Heart left ventricle (tissue), 16 donors: ENCODE measurements at places on chromosomes 4 and X. TPM values are rescaled to one million over a fixed set of nuclear protein-coding genes. Genes with fewer than 3 reads are reported as not detected.

DNA sequence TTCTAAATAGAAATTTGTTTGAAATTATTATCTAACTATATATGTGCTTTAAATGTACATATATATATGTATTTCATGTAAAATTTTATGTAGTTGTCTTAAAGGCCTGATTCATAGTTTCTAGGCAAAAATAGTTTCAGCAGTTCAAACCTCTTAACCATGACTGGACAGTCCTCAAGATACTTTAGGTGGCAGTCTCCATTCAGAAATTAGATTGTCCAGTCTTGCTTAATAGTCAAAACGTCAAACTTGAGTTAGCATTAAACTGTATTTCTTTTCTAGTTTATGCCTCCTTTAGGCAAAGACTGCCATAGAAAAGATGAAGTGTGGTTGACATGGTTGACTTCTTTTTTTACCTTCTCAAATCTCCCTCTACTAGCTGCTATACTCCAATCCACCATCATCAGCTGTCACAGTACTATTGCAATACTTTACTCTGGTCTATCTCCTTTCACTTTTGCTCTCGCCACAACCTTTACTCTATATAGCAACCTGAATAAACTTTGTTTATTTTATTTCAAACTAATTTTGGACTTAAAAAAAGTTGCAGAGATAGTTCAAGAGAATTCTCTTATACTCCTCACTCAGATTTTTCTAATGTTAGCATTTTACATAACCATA lies 395.6 kb upstream of the DIPK2B start:
- no peak for DNase-seq

The TECRL gene
- 353 TPM for polyA plus RNA-seq

- no peak for DNase-seq
These were observed at the start of gene NR0B1 for GRCh38 chrX:30309139-30309571. Gene NR0B1, minus strand, starts transcription at chrX:30309390. Its CDS starts 27 bp downstream, at chrX:30309363.

The GYPE gene
- 0.27 TPM for polyA plus RNA-seq

- no peak for DNase-seq
These were observed 15.7 kb upstream of the N4BP2 start for GRCh38 chr4:40040908-40041307.

- DNase-seq: no peak
These were observed 947.8 kb downstream of the C4orf33 start for GRCh38 chr4:130043732-130044160.

- DNase-seq: peak; percentile 26
These were observed 115.7 kb upstream of the FAT1 start for GRCh38 chr4:186839122-186840037.

DNA sequence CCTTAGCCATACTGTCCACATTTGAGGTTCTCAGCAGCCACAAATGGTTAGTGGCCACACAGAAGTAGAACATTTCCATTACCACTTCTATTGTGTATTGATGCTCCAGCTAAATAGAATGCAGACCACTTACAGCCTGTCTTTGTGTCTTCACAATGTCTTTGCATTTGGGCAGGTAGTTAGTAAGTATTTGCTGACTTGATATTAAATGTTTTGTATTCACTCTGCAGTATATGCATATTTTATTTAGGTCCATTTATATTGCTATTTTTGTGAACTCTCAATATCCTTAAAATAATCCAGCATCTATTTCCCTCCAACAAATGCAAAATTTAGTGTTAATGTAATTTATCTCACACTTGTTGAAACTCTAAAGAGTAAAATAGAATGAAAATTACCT lies 26.6 kb downstream of the ANAPC4 start:
- DNase-seq: no peak

The HS3ST1 gene
- 0.30 TPM for polyA plus RNA-seq

DNA sequence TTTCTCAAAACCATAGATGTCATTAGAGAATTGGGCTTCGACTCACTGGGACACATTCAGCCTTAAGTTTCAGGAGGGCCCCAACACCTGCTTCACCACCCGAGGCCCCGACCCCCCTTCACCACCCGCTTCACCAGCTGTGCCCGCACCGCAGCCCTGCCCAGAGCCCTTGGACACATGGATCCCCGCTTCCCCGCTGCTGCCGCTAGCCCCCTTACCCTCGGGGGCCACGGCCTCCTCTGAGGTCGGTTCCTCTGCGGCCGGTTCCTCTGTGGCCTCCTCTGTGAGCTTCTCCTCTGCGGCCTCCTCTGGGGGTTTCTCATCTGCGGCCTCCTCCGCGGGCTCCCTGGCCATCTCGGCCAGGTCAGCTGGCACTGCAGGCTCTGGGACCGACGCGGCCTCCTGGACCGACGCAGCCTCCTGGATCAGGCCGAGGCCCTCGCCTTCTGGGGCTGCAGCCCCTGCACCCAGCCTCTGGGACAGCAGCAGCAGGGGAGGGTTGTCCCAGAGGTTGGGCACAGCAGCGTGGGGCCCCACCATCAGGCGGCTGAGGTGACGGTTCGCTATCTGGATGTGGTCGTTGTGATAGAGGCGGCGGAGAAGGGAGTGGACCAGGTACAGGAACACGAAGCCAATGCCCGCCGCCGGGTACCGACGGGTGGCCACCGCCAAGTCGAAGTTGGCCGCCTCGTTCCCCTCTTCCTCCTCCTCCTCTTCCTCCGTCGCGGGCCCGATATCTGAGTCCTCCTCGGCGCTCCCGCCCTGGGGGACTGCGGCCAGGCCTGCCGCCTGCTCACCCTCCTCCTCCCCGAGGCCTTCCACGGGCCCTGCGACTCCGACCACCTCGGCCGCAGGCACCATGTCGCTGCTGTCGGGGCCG lies 748 bp downstream of the CT47B1 start:
- DNase-seq: no peak

GRCh38 chrX:72545990-72546389 lies 26.7 kb downstream of the HDAC8 start:
- DNase-seq: no peak

DNA sequence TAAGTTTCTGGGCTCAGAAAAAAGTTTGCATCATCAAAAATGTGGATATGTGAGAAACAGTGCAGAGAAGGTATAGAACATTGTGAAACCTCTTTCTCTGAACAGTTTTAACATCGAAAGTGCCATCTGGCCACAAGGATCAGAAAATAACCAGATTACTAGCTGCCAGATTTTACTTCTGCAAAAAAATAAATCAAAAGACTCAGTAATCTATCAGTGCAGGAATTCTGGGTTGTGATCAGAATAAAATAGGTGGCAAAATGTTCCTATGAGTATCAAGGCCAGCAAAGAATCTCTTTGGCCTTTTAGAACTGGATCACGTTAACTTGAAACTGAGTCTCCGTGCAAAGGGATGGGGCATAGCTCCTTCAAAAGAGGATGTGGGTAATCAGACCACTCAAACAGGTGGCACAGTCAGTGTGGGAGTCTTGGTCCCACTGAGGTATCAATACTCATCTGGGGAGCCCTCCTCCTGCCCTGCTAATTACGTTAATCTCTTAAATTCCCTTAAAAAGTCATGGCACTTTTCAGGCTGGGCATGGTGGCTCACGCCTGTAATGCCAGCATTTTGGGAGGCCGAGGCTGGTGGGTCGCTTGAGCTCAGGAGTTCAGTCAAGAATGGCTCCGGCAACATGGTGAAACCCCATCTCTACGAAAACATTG lies 26.7 kb upstream of the RBM47 start:
- no peak for DNase-seq

DNA sequence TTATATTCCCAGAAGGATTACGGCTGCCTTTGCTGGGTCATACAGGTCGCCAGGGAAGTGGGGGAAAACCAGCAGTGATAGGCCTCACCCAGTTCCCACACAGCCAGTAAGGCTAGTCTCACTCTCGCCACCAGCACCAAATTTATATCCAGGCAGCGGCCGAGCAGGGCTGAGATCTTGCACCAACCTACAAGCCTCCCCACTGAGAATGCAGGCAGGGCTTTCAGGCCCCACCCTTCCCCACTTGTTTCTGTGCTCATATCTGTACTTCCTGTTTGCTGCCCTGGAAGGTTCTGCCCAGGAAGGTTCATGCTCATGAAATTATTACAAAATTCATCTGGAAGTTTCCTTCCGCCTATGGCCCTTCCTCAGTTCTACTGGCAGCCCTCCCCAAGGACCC lies 179.7 kb downstream of the STIM2 start:
- DNase-seq: no peak

DNA sequence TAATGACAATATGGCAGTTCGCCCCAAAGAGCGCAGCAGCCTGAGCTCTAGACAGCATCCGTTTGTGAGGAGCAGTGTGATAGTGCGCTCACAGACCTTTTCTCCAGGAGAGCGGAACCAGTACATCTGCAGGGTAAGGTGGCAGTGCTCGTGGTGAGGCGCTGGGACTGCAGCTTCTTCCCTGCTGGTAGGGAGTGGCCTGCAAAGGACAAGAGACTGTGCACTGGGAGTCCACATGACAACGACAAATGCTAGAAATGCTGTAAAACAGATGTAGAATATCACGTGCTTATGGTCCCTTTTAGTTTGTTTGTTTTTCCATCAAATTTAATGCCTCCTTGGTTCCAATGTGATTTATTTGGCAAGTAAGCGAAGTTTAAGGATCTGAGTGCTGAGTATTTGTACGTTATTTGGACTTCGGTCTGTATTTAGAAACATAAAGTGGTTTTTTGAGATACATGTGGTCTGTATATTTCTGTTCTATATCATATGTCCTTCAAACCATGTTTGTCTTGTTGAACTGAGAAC lies 35.8 kb downstream of the CLDN22 start:
- DNase-seq: no peak

The CENPI gene
- 0.42 TPM for polyA plus RNA-seq

DNA sequence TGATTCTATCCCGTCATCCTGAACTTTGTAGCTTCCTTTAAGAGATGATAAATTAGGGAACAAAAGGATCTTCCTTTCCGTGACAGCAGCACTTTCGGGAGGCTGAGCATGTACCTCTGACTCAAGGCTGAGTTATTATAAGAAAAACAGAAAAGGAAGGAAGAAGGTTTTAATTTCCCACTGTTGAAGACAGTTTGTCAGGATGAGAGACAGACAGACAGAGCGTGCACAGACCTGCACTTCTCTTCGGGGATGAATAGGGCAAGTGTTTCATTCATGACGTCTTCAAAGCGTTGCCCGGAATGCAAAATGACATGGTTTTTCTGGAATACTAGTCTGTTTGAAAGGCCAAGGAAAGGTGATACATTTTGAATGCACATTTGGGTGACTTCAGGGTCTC lies 405.3 kb upstream of the FAT1 start:
- DNase-seq: no peak

DNA sequence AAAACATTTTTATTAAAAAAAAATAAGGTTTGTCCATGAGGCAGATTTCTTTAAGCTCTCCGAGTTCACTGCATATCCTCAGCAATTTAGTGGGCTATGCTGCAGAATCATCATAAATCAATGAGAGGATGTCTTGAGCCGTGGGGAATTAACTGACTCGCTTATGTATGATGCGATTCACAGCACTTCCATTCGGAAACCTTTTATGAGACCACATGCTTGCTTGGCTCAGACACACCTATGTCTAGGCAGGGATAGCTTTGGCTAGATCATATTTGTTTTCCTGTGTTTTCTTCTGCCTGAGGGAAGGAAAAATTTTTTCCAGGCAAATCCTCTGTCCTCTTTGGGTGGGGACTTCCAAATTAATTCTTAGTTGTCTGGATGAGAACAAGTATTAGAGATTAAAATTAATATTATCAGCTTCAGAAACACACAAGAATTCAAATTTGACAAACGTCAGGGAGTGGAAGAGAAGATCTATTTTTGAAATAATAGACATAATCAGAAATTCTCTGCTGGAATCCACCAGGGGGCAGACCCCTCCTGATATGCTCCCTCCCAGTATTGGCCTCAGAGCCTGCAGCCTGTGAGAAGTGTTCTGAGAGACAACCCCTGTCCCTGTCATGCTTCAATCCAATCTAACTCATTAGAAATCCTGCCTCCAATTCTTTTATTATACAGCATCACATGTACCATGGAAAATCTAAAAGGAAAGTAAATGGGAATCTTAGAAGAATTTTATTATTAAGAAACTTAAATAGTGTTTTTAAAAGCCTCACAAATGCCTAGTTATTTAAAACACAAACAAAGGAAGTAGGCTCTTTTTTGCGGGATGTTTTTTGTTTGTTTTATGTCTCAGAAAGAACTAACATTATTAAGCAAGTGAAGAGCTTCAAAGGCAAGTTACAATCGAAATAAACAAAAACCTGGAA lies 345.1 kb upstream of the TACR3 start:
- peak; percentile 25 for DNase-seq

- DNase-seq: no peak
These were observed at the start of gene IL2RG for GRCh38 chrX:71111141-71111843. Gene IL2RG, minus strand, starts transcription at chrX:71111577. Its CDS starts 38 bp downstream, at chrX:71111539.

The FGF2 gene
- 4.1 TPM for polyA plus RNA-seq

DNA sequence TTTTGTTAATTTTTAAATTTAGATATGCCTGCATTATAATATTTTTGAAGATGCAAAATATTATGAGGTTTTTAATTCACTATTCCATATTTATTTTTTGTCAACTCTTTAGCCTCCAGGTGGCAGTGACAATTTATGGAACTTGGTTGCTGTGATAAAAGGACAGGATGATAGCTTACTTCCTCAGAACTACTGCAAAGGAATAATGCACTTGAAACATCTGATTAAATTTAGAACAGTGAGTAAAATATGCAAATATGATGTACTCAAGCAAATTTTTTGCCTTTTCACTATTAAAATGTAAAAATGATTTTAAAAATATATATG lies 45.1 kb downstream of the SPATA4 start:
- DNase-seq: no peak

DNA sequence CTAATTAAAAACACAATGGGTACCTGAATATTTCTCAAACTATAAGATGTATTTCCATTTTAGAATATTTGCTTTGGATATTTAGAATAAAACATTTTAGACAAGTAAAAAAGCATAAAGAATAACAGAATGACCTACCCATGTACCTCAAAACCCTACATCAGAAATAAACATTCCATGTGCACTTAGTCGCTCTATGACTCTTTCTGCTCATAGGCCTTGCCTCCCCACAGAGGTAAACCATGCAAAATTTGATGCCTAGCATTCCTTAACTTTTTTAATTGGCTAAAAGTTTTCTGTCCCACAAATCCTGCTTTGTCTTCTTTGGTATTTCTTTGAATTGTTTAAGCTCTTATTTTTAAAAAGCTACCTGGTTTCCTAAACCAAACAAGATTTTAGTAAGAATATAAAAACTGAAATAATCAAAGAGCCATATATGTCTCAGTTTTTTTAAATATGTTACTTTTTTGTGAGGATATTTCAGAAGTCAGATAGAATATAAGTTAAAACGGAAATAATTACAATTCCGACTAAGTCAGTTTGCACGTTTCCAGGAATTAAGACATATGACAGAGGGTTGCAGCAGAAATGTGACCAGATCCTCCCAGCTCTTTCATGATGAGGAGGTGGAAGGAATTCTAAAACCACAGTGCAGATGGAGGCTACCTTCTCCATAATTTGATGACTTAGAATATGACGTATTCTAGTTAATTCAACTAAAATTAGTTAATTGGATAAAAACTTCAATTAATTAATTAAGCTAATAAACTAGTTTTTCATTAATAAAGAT lies 102.5 kb downstream of the FIP1L1 start:
- no peak for DNase-seq

- no peak for DNase-seq
These were observed 90.8 kb downstream of the DCTD start for GRCh38 chr4:182826391-182826790.

GRCh38 chr4:38691251-38692008 lies 27.4 kb downstream of the KLF3 start:
- DNase-seq: peak; percentile 30

The SAGE1 gene
- polyA plus RNA-seq: not detected

- DNase-seq: no peak
These were observed 104.1 kb downstream of the C4orf51 start for GRCh38 chr4:145784036-145784435.
